ENCODE measurements at places on chromosomes 12 and 14. TPM values are rescaled to one million over a fixed set of nuclear protein-coding genes. Genes with fewer than 3 reads are reported as not detected.

DNA sequence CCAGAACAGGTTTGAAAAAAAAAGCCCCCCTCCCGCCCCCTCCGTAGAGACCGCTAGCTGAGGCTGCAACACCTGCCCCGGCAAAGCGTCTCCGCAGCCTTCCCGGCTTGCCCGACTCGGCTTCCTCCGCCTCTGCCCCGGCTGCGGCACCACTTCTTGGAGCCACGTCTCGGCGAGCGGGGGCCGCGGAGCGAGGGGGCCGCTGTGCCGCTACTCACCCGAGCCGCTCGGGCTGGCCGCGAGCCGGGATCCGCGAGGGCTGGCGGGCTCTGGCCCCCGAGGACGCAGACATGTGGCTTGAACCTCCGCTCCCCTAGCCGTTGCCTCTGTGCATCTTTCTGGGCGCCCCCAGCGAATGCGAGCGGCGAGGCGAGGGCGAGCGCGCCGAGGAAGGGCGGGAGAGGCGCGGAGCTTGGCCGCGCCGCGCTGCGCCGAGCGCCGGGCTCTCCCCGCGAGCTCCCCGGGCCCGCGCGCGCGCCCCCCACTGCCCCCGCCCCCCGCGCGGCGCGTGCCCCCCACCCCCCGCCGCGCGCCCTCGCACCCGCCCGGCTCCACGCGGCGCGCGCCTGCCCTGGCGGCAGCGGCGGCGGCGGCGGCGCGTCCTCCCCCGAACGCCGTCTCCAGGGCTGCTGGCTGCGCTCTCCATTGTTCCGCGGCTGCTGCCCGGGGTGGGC lies 249.5 kb downstream of the APAF1 start:
- DNase-seq: peak; percentile 72

DNA sequence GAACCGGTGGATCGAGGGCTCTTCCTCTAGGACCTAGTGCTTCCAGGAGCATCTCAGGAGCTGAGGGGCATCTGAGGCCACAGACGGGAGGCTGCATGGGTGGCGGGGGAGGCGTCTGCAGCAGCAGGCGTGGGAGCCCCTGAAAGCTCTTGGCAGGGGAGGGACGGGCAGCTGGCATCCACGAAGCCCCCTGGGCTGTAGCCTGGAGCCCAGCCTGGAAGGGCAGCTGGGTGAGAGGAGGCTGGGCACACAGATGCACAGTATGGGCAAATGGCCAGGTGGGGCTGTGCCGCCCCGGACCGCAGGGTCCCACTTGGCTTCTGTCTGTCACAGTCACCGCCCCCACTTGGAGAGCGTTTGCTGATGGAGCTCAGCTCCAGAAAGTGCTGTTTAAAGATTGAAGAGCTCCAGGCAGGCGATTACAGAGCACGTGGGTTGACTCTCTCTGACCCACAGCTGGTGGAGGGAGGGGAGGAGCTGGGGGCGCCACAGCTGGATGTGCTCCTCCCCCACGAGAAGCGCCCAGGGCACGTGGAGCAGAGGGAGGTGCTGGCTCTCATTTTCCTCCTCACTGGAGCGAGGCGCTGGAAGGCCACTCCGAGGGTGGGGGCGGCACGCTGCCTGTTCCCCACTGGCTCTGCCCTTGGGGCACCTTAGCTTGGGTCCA lies 155.0 kb upstream of the C14orf180 start:
- DNase-seq: peak; percentile 74

DNA sequence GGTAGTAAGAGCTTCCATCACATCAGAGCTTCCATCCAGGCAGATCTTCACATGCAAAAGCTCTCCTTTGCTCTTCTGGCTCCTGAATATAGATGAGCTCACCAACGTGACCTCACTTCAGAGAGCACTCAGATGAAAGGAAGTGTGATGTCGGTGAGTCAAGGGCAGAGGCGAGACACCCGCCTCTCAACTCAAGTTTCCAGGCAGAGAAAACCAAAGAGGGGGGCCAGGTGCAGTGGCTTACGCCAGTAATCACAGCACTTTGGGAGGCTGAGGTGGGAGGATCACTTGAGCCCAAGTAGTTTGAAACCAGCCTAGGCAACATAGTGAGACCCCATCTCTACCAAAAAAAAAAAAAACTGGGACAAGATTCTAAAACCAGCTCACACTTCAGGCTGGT lies 126.9 kb downstream of the DUSP6 start:
- DNase-seq: peak; percentile 71

DNA sequence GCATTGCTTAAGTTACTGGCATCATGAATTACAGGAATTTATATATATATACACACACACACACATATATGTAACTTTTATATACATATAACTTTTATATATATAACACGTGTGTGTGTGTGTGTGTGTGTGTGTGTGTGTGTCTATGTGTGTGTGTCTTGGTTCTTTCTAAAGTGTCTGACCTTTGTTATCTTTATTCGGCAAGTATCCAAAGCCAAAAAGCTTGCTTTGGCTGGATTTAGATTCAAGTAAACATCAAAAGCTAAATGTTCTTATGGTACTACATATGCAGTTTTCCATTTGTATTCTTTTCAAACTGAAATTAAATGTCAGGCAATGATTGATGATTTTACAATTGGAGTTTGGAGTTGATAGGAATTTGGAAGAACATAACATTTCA lies 69.9 kb downstream of the SLC16A7 start:
- DNase-seq: no peak

- DNase-seq: no peak
Observed at GRCh38 chr14:80621701-80622100, 319.8 kb downstream of the CEP128 start.

The REP15 gene
- 3.2 TPM for total RNA-seq

The CCDC175 gene
- total RNA-seq: not detected

DNA sequence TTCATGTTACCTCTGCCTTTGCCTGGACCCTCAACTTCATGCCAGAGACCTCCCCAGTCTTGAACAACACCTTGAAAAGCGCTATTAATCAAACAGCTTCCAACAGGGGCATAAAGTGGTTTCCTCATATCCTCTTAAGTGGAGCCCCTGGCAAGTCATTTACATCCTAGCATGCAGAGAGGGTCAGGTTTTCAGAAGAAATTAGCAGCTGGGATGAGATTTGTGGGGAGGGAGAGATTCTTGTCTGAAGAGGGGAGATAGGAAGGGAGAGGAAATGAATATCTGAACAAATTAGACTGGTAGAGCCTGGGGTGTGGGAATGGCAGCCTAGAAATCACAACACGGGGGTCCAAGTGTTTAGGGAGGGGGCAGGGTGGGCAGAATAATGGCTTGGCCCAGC lies 45.6 kb downstream of the CALM1 start:
- DNase-seq: no peak

- DNase-seq: no peak
Observed at GRCh38 chr12:81221681-81222080, 143.8 kb downstream of the ACSS3 start.

- DNase-seq: no peak
Observed at GRCh38 chr12:93745286-93745685, 68.1 kb downstream of the CRADD start.

The TAS2R7 gene
- total RNA-seq: 0.98 TPM

- no peak for DNase-seq
Observed at GRCh38 chr12:87920139-87920538, 109.1 kb downstream of the C12orf50 start.

The RIMBP2 gene
- 3.9 TPM for total RNA-seq

- no peak for DNase-seq
Observed at GRCh38 chr14:68231898-68232297, 412.3 kb downstream of the RAD51B start.

- no peak for DNase-seq
Observed at GRCh38 chr14:104224131-104224505, 85.7 kb downstream of the KIF26A start.

The FGD6 gene
- total RNA-seq: 19.9 TPM

All from upper lobe of left lung (tissue), 6 donors.